ENCODE measurements at places on chromosomes 13 and 19. TPM values are rescaled to one million over a fixed set of nuclear protein-coding genes. Genes with fewer than 3 reads are reported as not detected.

The MEX3D gene
- 43.7 TPM for total RNA-seq

The THSD1 gene
- 12.6 TPM for total RNA-seq

DNA sequence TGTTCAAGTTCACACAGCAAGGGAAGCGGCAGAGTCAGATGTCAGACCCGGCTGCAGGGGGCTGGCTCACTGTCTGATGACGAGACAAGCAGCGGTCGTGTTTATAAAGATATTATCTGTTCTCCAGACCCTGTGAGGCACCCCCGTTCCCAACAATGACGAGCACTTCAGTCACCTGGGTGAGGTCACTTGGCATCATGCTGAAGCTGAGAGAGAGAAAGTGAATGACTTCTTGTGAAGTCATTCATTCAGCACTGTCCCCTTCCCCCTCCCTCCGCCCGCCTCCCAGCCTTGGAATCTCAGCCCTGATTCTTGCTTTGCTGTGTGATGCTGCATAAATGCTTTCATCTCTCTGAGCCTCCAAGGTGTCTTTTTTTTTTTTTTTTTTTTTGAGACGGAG lies 4.9 kb upstream of the LYPD3 start:
- H3K36me3 ChIP-seq: no peaks in the 10 kb centered on the region
- DNase-seq: no peak
- no peaks in the 10 kb centered on the region for H3K27me3 ChIP-seq
- H3K27ac ChIP-seq: no peak overlapping the region

- peaks cover 61% of the 10 kb centered on the region for H3K4me1 ChIP-seq
- no peak for DNase-seq
- peak overlapping the region; percentile 67 for H3K4me3 ChIP-seq
- peak overlapping the region; percentile 94 for H3K27ac ChIP-seq
- no peaks in the 10 kb centered on the region for H3K36me3 ChIP-seq
Measured at GRCh38 chr19:33299051-33299688, 3.2 kb downstream of the CEBPA start.

Data from upper lobe of left lung (tissue), 6 donors.